Stimulated activated naive CD4-positive, alpha-beta T cell treated with Interleukin-2 at 50 U/mL for 16 hours (primary cell): ENCODE measurements at places on chromosomes 5 and 9.

GRCh38 chr5:149789835-149790234 lies 59.7 kb downstream of the PPARGC1B start:
- no peak for DNase-seq

- no peak for DNase-seq
Measured at GRCh38 chr5:7072188-7072587, 323.8 kb upstream of the ADCY2 start.

DNA sequence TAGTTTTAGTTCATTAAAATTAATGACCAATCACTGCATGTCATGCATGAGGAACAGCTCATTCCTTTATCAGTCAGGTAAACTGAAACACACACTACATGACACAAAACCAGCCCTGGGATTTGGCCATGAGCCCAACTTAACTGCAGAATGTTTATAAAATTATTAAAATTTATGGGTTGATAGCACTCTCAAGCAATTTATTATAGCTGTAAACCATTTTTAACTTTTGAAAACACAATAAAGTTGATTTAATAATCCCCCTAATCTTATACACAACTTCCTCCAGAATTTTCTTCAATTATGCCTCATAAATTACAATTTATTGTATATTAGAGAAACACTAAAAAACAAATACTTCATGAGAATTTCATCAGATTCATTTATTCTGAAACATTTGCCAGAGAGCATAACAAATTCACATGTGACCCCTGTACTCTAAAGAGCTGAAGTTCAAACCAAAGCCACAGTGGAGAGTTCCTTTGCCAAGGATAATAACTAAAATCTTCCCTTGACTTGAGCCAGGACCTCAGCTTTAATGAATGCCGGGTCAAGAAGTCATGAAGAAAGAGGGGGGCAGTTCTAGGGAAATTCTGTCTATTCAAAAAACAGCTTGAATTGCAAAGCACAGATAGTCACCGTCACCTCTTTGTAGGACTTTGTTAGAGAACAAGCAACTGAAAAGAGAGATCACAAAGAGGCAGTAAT lies 763.7 kb upstream of the GRAMD2B start:
- no peak for DNase-seq

GRCh38 chr9:108776920-108777639 lies 78.7 kb downstream of the ACTL7B start:
- no peak for DNase-seq

- no peak for DNase-seq
Measured at GRCh38 chr9:122158202-122158601, 1.4 kb downstream of the NDUFA8 start.

DNA sequence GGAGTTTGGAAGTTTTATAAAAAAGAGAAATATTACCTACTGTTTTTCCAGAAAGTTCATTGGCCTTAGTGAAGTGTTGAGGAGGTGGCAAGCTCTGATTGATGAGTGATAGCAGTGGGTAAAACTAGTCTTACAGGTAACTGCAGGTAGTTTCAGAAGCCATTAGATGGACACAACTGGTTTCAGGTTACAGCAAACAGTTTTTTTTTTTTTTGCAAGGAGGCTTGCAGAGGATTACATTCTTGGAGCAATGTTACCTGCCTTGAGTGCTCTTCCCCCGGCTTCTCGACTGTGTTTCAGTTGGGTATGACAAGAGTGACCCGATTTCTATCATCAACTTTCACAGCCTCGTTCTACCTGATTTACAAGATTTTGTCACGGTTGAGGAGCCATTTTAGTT lies 333.4 kb downstream of the YTHDC2 start:
- no peak for DNase-seq

- no peak for DNase-seq
Measured at GRCh38 chr5:126497506-126497905, 74.3 kb downstream of the GRAMD2B start.

DNA sequence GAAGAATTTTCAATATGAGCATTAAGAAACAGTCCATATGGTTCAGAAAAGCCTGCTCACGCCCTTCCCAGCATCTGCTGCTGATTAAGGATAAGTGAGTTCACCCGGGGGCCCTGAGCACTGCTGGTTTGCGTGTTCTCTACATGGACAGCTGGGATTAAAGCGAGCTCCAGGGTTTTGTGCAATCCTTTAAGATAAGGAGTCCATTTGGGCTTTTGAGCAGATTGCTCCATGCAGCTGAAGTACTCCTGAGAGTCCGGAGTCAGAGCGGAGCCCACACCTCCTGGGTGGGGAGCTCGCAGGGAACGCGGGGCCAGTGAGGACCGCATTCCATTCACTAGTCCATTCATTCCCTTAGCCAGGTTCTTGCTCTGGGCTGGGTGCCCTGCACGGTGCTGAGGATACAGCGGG lies 149.3 kb upstream of the COL5A1 start:
- no peak for DNase-seq

GRCh38 chr9:129263836-129264235 lies 85.8 kb upstream of the IER5L start:
- no peak for DNase-seq

DNA sequence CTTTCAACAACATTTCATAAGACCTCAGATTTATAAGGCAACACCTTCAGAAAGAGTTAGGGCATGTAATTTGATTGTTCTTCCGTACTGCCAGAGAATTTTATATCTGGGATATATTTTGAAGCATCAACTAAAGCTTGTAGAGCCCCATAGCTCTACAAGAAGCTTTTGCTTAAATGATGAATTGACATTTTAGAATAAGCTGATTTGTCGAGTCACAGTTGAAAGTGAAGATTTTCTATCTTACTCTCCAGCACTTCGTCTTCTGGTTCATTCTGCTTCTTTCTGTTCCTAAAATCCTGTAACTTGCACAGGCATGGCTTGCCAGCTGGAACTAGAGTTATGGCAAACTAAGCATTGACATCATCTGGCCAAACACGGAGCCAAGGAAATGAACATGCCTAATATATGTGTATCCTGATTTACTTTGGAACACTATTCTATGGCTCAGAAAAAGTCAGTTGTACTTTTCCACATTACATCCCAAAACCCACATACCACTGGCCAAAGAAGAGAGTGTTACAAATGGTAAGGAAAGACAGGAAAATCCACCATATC lies 68.6 kb upstream of the MAST4 start:
- no peak for DNase-seq

GRCh38 chr9:109143881-109144562 lies 23.0 kb downstream of the FRRS1L start:
- DNase-seq: no peak

- DNase-seq: no peak
Measured at GRCh38 chr5:136145030-136145429, 12.4 kb downstream of the SMAD5 start.

DNA sequence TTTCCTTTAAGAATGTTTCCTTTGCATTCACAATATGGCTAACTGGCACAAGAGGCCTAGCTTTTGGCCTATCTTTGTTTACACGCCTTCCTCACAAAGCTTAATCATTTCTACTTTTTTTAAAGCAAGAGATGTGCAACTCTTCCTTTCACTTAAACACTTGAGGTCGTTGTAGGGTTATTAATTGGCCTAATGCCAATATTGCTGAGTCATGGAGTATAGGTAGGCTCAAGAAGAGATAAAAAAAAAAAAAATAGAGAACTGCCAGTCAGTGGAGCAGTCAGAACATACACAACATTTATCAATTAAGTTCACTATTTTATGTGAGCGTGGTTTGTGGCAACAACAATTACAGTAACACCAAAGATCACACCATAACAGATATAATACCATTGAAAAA lies 5.9 kb downstream of the FKBP15 start:
- DNase-seq: no peak

DNA sequence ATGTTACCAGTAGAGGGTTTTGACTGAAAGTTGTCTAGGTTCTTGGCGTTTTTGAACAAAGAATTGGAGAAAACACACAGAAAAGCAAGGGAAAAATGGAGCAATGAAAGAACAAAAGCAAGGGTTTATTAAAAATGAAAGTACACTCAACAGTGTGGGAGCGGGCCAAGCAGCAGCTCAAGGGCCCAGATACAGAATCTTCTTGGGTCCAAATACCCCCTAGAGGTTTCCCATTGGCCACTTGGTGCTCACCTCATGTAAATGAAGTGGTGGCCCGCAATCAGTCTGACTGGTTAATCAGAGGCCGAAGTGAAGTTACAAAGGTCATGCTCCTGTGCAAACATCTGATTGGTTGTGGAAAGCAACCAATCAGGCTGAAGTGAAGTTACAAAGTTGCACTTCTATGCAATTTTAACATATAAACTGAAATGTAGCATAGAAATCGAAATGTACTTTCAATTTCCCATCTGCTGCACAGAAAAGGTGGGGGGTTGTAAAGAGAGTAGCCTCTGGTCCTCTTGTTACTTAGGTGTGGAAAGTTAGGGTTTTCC lies 1.9 kb upstream of the GM2A start:
- peak; percentile 40 for DNase-seq

DNA sequence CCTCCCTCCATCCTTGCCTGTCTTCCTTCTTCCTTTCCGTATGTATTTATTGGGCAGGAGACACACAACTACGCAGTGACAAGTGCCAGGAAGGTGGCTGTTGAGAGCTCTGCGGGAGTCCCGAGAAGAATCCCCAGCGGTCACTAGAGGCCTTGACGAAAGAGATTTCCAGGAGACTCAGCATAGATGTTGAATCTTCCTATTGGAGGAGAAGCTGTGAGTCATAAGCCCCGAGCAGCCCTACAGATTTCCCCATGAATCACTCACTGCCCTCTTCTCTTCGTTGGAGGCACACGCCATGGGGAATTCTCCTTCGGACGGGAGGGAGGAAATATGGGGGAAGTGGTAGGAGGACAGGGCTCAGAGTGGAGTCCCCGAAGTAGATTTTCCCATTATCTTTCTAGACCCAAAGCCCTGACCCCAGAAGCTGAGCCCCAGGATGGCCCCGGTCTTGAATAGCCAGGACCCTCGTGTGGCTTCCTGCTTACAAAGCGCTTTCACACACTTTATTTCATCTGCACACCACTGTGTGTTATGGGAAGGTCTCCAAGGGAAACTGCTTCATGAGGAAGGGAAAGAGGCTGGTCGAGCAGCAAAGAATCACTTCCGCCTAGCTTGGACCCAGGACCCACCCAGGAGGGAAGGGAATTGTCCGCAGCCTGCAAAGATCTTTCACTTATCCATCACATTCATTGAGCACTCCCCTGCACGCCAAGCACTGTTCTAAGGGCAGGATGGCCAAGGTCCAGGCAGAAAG lies 12.7 kb downstream of the DUSP1 start:
- DNase-seq: no peak

DNA sequence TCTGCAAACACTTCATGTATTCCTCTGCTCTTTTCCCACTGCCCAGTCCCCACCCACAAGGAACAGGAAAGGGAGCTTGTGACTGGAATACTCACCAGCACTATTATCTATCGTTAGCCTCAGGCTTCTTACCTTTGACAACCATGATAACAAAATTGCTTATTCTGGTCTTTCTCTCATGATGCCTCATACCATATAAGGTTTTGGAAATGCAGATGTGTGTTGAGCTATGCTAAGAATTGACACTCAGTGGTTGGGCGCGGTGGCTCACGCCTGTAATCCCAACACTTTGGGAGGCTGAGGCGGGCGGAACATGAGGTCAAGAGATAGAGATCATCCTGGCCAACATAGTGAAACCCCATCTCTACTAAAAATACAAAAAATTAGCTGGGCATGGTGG lies 25.4 kb downstream of the SOX30 start:
- DNase-seq: no peak

- DNase-seq: no peak
Measured at GRCh38 chr5:159017786-159018185, 81.9 kb downstream of the EBF1 start.

DNA sequence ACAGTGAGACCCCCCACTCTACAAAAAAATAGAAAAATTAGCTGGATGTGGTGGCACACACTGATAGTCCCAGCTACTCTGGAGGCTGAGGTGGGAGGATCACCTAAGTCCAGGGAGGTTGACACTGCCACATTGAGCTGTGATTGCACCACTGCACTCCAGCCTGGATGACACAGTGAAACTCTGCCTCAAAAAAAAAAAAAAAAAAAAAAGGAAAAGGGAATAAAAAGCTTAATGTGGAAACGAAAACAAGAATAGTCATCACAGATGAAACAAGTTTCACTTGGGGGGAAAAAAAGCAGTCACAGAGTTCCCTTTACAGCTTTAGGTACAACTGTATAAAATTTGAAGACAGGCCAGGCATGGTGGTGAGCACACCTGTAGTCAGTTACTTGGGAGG lies 84.2 kb downstream of the FNBP1 start:
- DNase-seq: no peak

- no peak for DNase-seq
Measured at GRCh38 chr9:92147030-92147851, 32.0 kb upstream of the SPTLC1 start.

DNA sequence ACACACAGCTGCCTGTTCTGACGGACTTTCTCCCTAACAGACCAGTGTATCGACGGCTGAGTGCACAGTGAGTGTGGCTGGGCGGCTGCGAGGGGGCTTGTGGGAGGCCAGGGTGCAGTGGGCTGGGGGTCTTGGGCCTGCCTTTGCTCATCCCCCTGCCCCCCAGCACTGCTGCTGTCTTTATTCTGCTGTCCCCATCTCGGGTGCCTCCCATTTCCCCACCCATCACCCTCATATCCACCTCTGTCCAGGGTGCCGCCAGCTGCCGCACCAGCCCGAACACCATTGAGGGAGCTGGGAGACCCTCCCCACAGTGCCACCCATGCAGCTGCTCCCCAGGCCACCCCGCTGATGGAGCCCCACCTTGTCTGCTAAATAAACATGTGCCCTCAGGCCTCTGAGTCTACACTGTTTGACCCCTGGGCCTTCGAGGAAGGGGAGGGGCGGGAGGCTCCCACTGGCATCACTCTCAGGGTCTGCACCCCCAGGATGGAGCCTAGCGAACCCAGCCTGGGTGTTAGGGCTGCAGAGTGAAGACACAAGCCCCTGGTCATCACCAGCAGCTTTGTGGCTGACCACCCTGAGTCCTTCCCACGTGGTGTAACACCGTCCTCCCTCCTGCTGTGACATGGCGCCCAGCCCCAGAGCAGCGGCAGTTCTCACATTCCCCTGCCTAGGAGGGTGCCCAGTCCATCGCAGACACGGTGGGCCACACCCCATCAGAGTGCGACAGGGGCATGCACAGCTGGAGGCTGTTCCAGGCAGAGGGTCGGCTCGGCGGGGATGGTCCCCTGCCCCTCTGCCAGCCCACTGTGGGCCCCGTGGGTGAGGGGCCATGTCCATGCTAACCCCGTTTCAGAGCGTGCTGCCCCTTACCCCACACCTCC lies 4.0 kb downstream of the LCN2 start:
- DNase-seq: no peak

DNA sequence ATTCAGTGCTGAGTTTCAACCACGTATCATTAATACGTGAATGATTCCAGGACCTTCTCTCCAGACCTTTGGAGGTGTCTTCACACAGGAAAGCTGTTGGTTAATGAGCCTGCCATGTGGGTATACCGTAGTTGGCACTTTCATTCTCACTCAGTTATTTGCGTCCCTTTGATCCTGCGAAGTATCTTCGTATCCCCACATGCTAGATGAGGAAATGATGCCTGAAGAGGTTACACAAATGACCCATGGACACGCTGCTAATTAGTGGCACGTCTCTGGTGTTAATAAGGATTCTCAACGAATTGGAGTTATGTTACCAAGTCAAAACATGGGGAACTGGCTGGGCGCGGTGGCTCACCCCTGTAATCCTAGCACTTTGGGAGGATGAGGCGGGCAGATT lies 65.7 kb upstream of the GNE start:
- no peak for DNase-seq
